ENCODE measurements at places on chromosomes 5 and 9.

DNA sequence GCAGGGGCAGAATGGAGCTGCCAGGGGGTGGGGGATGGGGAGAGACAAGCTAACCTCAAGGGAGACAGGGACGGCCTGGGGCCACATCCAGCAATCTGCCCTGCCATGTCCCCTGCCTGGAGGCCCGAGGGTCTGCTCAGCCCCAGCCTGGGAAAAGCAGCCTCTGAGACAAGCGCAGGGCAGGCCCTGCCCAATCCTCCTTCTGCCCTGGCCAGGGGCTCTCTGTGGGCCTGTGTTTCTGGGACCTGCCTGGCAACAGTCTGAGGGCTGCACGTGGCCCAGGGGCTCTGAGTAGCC is 13.9 kb upstream of the QSOX2 start:
- DNase-seq, result no peak

GRCh38 chr5:118144540-118144939 is 843.8 kb downstream of the DTWD2 start:
- no peak for DNase-seq

GRCh38 chr5:73119451-73120157 is 771 bp upstream of the TMEM171 start:
- DNase-seq, result no peak

- no peak for DNase-seq
These were observed 4.0 kb downstream of the ST6GALNAC4 start for GRCh38 chr9:127912882-127913281.

- DNase-seq, result no peak
These were observed 82.4 kb downstream of the ARHGAP26 start for GRCh38 chr5:142852416-142853198.

Data from omental fat pad (tissue), 4 donors.